ENCODE measurements at places on chromosomes 5 and 9.

DNA sequence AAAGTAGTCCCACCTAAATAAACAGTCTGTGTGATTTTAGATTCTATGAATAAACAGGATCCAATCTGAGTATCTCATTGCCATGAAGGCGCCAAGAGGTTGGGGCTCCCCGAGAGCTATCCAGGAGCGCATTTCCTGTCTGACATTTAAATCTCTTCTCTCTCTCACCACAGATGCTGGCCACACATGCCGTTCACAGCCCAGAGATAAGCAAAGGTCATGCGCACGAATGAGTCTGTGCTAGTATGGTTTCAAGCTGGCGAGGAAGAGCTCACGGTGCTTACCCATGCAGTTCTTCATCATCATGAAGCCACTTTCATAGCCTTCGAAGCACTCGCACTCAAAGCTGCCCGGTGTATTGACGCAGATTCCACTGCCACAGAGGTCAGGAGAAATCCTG lies 199.4 kb downstream of the FBN2 start:
- no peak for DNase-seq

GRCh38 chr9:21683484-21684175 lies 118.8 kb upstream of the MTAP start:
- DNase-seq: no peak

DNA sequence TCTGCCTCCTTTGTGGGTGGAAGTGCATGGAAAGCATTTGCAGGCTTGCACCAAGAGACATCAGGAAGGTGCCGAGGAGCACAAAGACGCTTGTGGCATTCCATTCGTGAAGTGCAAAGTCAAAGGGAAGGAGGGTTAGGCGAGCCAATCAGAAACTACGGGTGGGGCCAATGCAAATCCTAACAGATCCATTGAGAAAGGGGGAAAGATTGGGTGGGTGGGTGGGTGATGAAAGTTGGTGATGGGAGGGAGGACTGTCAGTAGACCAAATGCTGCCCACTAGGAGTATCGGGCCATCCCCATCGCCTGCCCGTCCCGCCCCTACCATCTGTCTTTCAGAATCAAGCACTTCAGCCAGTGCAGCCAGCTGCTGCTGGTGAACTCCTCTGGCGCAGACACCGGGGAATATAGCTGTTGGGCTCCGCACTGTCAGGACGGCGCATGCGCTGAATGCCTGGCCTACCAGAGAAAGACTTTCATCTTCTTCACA lies 17.1 kb upstream of the ANXA6 start:
- no peak for DNase-seq

- DNase-seq: no peak
Measured at GRCh38 chr5:17129093-17129849, 88.2 kb upstream of the BASP1 start.

DNA sequence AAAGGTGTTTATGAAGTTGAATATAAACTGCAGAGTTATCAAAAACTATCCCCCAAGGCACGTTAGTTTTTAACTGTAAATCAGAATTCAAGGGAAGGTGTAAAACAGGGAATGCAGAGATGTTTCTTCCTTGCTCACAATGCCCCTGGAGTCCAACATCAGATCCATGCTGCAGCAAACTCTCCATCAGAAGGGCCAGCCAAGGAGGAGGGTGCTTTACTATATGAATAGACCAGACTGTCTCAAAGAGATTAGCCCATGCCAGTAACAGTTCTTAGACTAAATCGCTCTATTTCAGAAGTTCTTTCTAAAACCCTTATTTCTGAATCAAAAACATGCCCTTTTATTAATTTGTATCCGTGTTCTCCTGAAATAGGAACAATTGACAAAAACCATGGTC lies 362.8 kb upstream of the RPS23 start:
- no peak for DNase-seq

- no peak for DNase-seq
Measured at GRCh38 chr5:152329761-152330283, 75.3 kb downstream of the NMUR2 start.

- no peak for DNase-seq
Measured at GRCh38 chr9:109113892-109114609, 5.7 kb downstream of the TMEM245 start.

- DNase-seq: no peak
Measured at GRCh38 chr9:81477669-81478068, 211.7 kb downstream of the TLE1 start.

- no peak for DNase-seq
Measured at GRCh38 chr9:105005186-105005585, 77.2 kb upstream of the ABCA1 start.

- DNase-seq: no peak
Measured at GRCh38 chr9:133754187-133754586, 16.0 kb upstream of the SARDH start.

- DNase-seq: no peak
Measured at GRCh38 chr5:174827558-174827957, 103.2 kb downstream of the MSX2 start.

DNA sequence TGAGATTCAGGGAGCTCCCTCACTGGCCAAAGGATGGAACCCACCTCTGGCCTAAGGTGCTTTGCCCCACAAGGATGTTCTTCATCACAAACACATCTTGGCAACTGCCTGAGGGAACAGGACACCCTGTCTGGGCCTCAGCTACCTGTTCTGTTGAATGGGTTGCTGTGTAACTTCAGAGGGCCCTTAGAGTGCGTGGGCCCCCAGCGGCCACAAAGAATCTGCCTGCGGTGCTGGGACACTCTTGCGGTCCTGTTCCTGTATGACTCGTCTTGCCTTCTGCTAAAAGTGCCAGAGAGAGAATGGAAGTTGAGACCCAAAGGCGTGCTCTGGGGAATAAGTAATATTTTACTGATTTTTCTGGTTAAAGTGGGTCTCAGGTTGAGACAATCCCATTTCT lies 14.1 kb upstream of the RPL26L1 start:
- no peak for DNase-seq

- no peak for DNase-seq
Measured at GRCh38 chr9:107000218-107000617, 137.3 kb downstream of the ZNF462 start.

DNA sequence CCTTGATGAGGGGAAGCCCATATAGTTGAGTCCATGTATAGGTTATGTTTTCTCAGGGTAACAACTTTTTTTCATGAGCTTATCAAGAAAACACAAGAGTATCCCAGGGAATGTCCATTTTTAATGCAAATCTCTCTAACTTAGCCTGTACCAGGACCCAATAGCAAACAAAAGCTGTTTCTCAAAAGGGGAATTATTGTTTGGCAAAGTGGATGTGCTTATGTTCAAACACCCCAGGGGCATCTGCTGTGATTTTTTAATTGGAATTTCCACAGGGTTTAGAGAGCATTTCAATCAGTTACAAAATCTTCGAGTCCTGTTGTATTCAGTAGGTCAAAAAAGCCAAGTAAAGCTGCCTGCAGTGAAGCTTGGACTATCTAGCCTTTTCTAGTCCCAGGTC lies 33.4 kb upstream of the CSNK1G3 start:
- DNase-seq: no peak

DNA sequence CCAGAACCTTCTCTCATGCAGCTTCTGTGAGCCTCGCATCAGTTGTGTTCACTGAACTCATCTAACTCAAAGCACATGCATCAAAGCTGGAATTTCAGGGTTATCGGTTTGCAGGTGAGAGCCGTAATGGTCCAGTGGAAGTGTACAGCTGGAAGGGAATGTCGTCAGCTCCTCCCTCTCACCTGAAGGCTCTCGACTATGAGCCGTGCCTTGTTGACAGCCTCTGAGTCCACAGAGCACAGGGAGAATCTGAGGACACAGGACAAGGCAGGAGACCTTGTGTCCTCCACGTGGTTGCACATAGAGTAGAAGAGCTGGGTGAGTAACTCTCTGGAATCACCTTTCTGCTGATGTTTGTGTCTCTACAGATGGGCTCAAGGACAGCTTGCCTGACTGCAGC lies 38.8 kb downstream of the PROP1 start:
- DNase-seq: no peak

GRCh38 chr5:143198332-143198731 lies 205.2 kb downstream of the NR3C1 start:
- no peak for DNase-seq

- no peak for DNase-seq
Measured at GRCh38 chr5:57741336-57741735, 258.7 kb upstream of the ACTBL2 start.

DNA sequence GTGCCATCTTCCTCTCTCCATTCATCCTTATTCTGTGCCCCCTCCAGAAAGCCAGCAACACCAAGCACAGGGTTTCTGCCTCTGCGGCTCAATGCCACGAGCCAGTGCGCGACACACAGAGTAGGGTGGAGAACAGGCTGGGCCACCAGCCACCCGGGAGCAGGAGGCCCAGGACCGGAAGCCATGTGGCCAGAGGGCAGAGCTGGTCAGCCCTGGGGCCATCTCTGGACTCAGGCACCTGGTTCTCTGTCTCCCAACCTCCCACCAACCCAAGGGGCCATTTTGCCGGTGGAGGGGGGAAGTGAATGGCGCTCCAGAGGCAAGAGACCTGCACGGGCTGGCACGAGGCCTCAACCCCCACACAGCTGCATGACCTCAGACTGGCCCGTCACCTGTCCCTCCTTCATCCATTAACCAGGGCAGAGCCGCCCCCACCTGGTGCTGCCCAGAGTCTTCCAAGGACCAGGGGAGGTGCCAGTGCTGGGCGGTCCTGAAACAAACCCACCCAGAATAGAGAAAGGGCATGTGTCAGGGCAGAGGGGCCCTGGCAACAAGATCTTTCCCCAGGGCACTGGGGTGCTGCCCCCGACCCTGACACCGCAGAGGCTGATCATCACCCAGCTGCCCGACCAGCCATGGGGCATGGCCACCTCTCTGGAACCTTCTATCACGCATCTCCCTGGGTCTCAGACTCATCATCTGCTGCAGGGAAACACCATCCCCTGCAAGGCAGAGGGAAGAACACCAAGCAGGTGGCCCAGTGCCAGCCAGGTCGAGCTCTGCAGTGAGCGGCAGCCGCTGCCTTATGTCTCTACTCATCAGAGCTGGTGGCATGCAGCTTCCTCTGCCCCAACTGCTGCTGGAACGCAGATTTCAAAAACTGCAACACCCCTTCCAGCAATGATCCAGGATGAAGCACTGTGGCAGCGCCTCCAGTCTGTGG lies 11.9 kb downstream of the VAV2 start:
- DNase-seq: no peak

- DNase-seq: no peak
Measured at GRCh38 chr5:88805151-88805784, 77.7 kb downstream of the MEF2C start.

DNA sequence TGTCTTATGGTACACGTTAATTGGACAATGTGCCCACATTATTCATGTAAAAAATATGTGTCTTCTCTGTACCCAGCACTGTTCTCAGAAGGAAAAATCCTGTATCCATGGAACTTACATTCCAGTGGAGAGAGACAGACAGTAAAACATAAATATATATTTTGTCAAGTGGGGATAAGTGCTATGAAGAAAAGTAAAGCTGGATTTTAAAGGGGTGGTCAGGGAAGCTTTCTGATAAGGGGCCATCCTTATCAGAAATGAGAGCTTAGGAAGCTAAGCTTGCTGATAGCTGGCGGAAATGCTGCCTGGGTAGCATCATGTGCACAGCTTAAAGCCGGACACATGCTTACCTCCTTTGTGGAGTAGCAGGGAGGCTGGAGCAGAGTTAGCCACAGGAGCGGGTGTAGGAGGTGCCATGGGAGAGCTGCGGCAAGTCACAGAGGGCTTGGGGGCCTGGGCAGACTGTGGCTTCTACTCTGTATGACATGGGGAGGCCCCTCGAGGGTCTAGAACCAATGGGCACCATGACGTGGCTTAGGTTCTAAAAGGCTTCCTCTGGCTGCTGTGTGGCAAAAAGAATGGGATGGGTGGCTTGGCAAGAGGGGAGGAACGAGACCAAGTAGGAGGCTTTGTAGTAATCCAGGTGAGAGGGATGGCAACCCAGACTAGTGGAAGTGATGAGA lies 141.7 kb downstream of the FGF1 start:
- DNase-seq: no peak

- DNase-seq: no peak
Measured at GRCh38 chr9:77392328-77392727, 215.0 kb downstream of the VPS13A start.

DNA sequence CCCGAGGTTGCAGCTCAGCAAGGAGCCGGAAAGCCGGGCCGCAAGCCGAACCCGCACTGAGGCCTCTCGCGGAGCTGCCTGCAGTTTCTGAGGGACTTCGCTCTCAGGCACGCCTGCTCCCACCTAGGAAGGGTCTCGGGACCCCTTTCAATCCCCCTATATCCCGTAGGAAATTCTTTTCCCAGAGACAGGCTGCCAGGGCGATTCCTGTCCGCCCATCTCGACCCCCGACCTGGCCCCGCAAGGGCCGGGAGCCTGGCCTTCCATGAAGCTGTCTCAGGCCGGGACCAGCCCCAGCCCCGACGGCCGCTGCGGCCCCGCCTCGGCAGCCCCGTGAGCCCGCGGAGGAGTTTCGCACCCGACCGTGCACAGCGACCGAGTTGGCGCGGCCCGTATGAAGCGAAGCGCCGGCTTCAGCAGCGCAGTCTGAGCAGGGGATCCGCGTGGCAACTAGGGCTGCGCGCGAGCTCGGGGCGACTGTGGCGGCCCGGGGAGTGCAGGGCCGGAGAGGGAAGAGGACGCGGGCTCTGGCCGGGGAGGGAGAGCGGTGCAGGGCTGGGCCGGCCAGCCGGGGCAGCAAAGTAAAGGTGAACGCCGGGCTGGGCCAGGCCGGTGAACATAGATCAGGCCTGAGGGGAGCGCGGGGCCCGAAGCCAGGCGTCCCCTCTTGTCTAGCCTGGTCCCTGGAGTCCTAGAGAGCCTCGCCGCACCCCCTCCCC lies 977 bp upstream of the PRDM12 start:
- DNase-seq: no peak

DNA sequence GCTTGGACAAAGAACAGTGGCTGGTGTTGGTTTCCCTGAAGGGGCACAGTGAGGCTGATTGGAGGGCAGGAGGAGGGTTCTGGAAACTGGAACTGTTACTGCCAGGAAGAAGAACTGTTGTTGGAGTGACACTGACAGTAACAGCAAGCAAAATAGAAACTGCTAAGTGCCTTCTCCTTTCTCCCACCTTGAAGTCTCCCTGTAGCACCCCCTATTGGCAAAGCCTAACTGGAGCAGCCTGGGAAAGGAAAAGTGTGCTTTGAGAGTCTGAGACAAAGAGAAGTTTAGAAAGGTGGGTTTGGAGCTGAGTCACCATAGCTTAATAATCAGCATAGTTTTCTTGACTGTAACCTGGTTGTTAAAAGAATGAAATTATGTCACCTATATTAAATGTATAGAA lies 2.5 kb upstream of the TMEM174 start:
- no peak for DNase-seq

GRCh38 chr5:116381201-116381600 lies 193.4 kb downstream of the SEMA6A start:
- no peak for DNase-seq

GRCh38 chr9:127612939-127613582 lies 984 bp downstream of the STXBP1 start:
- no peak for DNase-seq

- no peak for DNase-seq
Measured at GRCh38 chr5:126178521-126178920, 244.7 kb upstream of the GRAMD2B start.

- no peak for DNase-seq
Measured at GRCh38 chr5:143435210-143435657, 31.7 kb upstream of the NR3C1 start.

GRCh38 chr9:104361207-104361606 lies 142.9 kb upstream of the OR13F1 start:
- no peak for DNase-seq

Data from stimulated activated CD8-positive, alpha-beta memory T cell treated with anti-CD3 and anti-CD28 coated beads, Interleukin-4, amount 100 ng/mL, for 4 hours (primary cell).